NCI-H2107 (cell line): ENCODE measurements at places on chromosomes 4 and X.

DNA sequence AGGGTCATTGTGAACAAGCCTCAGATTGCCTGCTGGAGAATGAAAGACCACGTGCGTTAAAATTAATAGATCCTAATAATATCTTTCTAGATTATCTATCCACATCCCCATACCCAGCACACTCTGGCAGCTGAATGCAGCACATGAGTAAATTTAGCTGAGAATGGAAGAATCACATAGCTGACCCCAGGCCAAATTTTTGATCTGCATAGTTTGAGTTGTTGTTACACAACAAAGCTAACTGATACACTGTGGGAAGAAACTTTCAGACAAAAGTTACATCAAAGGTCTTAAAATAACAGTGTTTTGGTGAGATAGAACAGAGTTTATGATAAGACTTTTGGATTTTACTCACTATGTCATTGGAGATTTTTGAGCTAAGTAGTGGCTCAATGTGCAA lies 72.4 kb upstream of the ANXA10 start:
- DNase-seq = no peak

DNA sequence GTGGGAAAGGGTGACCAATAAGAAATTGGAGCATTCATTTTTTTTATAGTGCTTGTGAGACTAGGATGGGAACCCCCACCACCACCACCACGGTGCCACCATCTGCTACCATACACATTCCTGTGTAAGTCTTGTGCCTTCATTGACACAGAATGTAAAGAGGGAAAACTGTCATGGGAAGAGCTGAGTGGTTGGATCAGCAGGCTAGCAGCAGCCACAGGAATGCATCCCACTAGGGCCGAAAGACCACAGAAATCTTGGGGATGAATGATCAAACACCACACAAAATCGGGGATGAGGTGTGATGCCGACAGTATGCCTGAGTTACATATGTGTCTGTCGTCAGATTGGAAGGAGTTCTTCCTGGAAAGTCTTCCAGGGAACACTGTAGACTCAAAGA lies 69.2 kb downstream of the SRPX start:
- no peak for DNase-seq

DNA sequence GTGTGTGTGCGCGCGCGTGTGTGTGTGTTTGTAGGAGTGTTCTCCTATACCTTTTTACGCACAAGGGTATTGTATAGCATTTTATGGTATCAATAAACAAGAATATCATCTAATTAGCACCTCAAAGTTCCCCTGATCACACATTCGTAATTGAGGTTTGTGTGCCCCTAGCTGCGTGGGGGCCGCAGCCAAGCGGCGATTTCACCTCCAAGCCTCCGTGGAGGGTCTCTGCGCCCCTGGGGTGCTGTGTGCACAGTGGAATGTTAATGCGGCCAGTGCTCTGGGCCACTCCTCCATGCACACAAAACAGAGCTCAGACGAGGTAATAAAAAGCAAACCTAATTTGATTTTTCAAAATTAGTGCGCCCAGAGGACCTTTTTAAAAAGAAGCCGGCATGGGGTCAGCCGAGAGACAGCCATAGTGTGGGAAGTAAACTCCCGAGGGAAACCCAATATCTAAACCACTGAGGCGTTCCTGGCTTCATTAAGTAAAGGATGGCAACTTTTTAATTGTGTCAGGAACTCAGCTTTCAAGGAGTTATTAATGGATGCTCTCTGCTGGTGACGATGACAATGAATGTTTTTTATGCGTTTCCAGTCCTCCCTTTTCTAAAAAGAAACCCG lies 110.6 kb downstream of the SORCS2 start:
- no peak for DNase-seq

DNA sequence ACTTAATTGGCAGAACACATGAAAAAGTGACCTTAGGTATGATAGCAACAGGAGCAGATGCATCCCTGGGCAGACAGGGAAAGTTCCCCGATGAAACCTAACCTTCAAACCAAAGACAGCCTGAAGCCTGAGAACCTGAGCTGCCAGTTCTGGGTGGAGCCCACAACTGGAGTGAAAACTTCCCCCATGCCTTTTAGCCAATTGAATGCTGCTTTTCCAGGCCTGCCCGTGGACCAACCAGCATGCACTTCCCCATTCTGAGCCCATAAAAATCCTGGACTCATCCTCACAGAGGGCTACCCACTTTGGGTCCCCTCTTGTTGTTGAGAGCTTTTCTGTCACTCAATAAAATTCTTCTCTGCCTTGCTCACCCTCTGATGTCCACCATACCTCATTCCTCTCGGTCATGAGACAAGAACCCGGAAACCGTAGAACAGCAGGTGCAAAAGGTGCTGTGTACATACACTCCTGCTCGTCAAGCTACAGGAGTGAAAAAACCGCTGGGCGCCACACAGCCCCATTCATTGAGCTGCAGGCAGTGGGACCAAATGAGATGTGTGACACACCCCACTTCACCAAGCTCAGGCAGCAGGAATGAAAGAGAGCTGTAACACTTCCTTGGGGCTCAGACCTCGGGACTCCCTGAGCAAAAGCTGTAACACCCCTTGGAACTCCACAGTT lies 13.9 kb upstream of the SLC7A11 start:
- no peak for DNase-seq

- DNase-seq = no peak
Observed at GRCh38 chrX:2714551-2714950, 23.5 kb downstream of the CD99 start.

- DNase-seq = no peak
Observed at GRCh38 chr4:22129454-22130029, 181.0 kb upstream of the KCNIP4 start.

DNA sequence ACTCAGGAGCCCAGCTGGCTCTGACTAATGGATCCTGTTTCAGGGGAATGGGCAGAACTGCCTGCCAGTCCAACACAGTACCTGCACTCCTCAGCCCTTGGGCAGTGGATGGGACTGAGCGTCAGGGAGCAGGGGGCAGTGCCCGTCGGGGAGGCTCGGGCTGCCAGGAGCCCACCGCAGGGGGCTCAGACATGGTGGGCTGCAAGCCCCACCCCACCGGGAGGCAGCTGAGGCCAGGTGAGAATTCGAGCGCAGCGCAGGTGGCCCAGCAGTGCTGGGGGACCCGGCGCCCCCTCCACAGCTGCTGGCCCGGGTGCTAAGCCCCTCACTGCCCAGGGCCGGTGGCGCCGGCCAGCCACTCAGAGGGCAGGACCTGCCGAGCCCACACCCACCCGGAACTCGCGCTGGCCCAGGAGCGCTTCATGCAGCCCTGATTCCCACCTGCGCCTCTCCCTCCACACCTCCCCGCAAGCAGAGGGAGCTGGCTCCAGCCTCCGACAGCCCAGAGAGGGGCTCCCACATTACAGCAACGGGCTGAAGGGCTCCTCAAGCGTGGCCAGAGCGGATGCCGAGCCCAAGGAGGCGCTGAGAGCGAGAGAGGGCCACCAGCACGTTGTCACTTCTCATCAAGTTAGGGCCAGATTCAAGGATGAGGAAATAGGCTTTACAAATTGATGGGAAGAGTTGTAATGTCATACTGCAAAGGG lies 668.8 kb downstream of the GALNTL6 start:
- no peak for DNase-seq

GRCh38 chr4:166594326-166594946 lies 639.9 kb downstream of the SPOCK3 start:
- no peak for DNase-seq

GRCh38 chr4:15349531-15349935 lies 78.3 kb upstream of the C1QTNF7 start:
- no peak for DNase-seq

DNA sequence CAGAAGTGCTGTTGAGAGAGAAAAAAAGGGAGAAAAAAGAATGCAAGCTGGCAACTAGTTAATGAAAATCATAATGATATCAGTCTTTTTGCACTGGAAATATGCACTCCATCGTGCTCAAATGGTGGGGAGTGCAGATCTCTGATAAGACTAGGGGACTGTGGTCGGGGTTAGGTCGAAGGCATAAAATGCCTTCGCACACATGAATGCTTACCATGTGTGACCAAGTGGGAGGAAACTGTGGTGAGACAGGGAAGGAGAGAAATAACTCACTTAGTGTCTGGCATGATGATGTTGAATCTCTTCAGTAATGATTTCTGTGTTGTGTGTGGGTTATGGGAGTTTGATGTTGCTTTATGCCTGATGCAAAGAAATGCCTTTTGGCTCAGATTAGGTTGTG lies 358.9 kb downstream of the FBXO8 start:
- DNase-seq = no peak

- DNase-seq = peak; percentile 5
Observed at GRCh38 chr4:101791182-101791558, 640 bp downstream of the BANK1 start.

- DNase-seq = no peak
Observed at GRCh38 chr4:27742816-27743215, 882.2 kb downstream of the STIM2 start.
